ENCODE measurements at places on chromosomes 5 and 9. TPM values are rescaled to one million over a fixed set of nuclear protein-coding genes. Genes with fewer than 3 reads are reported as not detected.

The SLIT3 gene
- polyA plus RNA-seq = 67.6 TPM

The NHP2 gene
- 239 TPM for polyA plus RNA-seq

The GPRIN1 gene
- polyA plus RNA-seq = 0.79 TPM

The NUTM2G gene
- 0.40 TPM for polyA plus RNA-seq

The MPDZ gene
- polyA plus RNA-seq = 31.3 TPM

The HRH2 gene
- 12.7 TPM for polyA plus RNA-seq

The PCDHGC4 gene
- 2.9 TPM for polyA plus RNA-seq

The TMEM174 gene
- polyA plus RNA-seq = not detected

The MARCHF11 gene
- 6.4 TPM for polyA plus RNA-seq

The PCDHB7 gene
- 0.40 TPM for polyA plus RNA-seq

The MYOT gene
- not detected for polyA plus RNA-seq

The C9orf50 gene
- 4.3 TPM for polyA plus RNA-seq

The SLC6A7 gene
- not detected for polyA plus RNA-seq

The GRXCR2 gene
- not detected for polyA plus RNA-seq

The PSMB7 gene
- polyA plus RNA-seq = 282 TPM

The PCDHGA6 gene
- not detected for polyA plus RNA-seq

The GARIN3 gene
- not detected for polyA plus RNA-seq

The NRG2 gene
- polyA plus RNA-seq = 13.5 TPM

The DMRTA1 gene
- 2.8 TPM for polyA plus RNA-seq

The GLRA1 gene
- polyA plus RNA-seq = not detected

The CCDC107 gene
- 75.1 TPM for polyA plus RNA-seq

The SPATA31C1 gene
- polyA plus RNA-seq = not detected

The SOWAHA gene
- polyA plus RNA-seq = not detected

The SMIM32 gene
- polyA plus RNA-seq = not detected

The GPR151 gene
- not detected for polyA plus RNA-seq

The MARCHF3 gene
- polyA plus RNA-seq = 27.0 TPM

The DND1 gene
- polyA plus RNA-seq = 0.94 TPM

The CMBL gene
- polyA plus RNA-seq = 3.9 TPM

The TIFAB gene
- polyA plus RNA-seq = not detected

The PTGES2 gene
- 240 TPM for polyA plus RNA-seq

The ENTR1 gene
- polyA plus RNA-seq = 30.2 TPM

The KIF12 gene
- 0.64 TPM for polyA plus RNA-seq

The WASHC1 gene
- 17.5 TPM for polyA plus RNA-seq

The CPLANE1 gene
- 7.3 TPM for polyA plus RNA-seq

Measured in cardiac muscle cell (in vitro differentiated cells and primary cell).